ENCODE measurements at places on chromosomes 3 and 15. TPM values are rescaled to one million over a fixed set of nuclear protein-coding genes. Genes with fewer than 3 reads are reported as not detected.
A peak's percentile ranks its signal among the peaks of the same experiment; 100 is the strongest.

- no peak overlapping the region for H3K27ac ChIP-seq
- no peaks in the 10 kb centered on the region for H3K36me3 ChIP-seq
- H3K4me1 ChIP-seq, result peaks cover 3% of the 10 kb centered on the region
- no peak overlapping the region for H3K4me3 ChIP-seq
- no peak for DNase-seq
- no peaks in the 10 kb centered on the region for H3K27me3 ChIP-seq
Observed at GRCh38 chr15:42134617-42135245, 21.7 kb downstream of the PLA2G4F start.

GRCh38 chr3:185823078-185824044, 1.5 kb downstream of the IGF2BP2 start:
- DNase-seq, result peak; percentile 51
- peak overlapping the region; percentile 93 for H3K27ac ChIP-seq
- H3K4me3 ChIP-seq, result peak overlapping the region; percentile 89
- H3K27me3 ChIP-seq, result peaks cover 12% of the 10 kb centered on the region
- H3K36me3 ChIP-seq, result peaks cover 19% of the 10 kb centered on the region
- H3K4me1 ChIP-seq, result peaks cover 51% of the 10 kb centered on the region

GRCh38 chr15:60682115-60682514, 203.2 kb upstream of the ICE2 start:
- DNase-seq, result no peak
- H3K36me3 ChIP-seq, result no peaks in the 10 kb centered on the region
- H3K27ac ChIP-seq, result no peak overlapping the region
- H3K4me1 ChIP-seq, result peaks cover 13% of the 10 kb centered on the region
- H3K4me3 ChIP-seq, result no peak overlapping the region

- H3K27me3 ChIP-seq, result no peaks in the 10 kb centered on the region
- no peak overlapping the region for H3K4me3 ChIP-seq
- H3K4me1 ChIP-seq, result peaks cover 3% of the 10 kb centered on the region
- no peak overlapping the region for H3K27ac ChIP-seq
- no peaks in the 10 kb centered on the region for H3K36me3 ChIP-seq
Observed at GRCh38 chr3:25872200-25872877, 82.4 kb downstream of the OXSM start.

DNA sequence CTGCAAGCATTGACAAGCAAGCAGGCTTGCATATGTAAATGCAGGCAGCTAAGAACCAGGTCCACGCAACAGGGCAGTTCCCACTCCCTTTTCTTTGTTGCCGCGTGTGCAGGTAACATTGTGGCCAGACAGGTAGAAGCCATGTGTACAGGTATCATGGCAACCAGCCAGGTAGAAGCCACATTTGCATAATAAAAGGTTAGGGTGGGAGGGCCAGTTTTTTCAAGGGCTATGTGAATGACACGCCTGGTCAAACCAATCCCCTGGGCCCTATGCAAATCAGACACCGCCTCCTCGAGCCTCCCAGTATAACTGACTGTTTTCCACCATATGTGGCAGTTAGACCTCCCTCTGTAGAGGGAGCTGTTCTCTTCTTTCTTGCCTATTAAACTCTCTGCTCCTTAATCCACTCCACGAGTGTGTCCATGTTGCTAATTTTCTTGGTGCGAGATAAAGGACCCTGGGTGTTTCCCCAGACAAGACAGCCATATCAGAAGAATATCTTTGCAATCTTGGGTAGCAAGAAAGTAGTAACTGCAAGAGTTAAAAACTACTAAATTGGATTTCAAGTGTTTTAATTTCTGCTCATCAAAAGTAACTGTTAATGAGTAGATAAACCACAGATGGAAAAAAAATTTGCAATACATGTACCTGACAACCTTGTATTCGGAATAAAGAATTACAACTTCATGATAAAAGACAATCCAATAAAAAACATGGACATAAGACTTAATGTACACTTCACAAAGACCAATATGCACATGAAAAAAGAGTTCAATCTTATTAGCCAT, 21.8 kb downstream of the PCOLCE2 start:
- no peaks in the 10 kb centered on the region for H3K27me3 ChIP-seq
- peak overlapping the region; percentile 19 for H3K4me3 ChIP-seq
- peak; percentile 86 for DNase-seq
- peak overlapping the region; percentile 58 for H3K27ac ChIP-seq
- no peaks in the 10 kb centered on the region for H3K36me3 ChIP-seq

DNA sequence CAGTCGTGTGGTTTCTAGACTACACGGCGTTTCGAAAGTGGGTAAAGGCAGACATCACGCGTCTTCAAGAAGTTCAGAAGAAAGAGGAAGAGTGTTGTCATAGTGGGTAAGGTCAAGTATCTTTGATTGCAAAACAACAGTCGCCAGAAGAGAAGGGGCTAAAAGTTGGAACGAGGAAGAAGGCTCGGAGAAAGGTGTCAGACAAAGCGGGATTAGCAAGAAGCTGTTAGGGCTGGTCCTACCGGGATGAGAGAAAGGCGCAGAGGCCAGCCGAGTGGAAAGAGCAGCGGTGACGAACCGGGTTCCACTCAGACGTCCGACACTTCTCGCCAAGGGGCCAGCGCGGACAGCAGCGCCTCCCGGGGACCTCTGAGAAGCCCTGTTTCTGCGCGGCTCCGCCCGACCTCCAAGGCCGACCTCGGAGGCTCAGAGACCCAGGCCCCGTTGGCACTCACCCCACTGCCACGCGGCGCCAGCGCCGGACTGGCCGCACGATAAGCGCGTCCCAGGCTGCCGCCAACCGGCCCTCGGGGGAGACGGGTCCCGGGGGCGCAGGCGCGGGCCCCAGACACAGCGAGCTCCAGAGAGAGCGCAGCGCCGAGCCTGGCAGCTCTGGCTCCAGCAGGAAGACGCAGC, 436 bp downstream of the ADPGK start:
- peaks cover 20% of the 10 kb centered on the region for H3K4me1 ChIP-seq
- DNase-seq, result no peak
- no peaks in the 10 kb centered on the region for H3K27me3 ChIP-seq
- peak overlapping the region; percentile 94 for H3K4me3 ChIP-seq

- peaks cover 63% of the 10 kb centered on the region for H3K4me1 ChIP-seq
- H3K4me3 ChIP-seq, result peak overlapping the region; percentile 82
- peaks cover 11% of the 10 kb centered on the region for H3K36me3 ChIP-seq
- peak overlapping the region; percentile 54 for H3K27ac ChIP-seq
Observed at GRCh38 chr3:169668957-169669741, 5.6 kb upstream of the MECOM start.

- no peak for DNase-seq
- H3K4me3 ChIP-seq, result no peak overlapping the region
- no peak overlapping the region for H3K27ac ChIP-seq
- H3K4me1 ChIP-seq, result no peaks in the 10 kb centered on the region
Observed at GRCh38 chr3:56845505-56845904, 43.8 kb upstream of the ARHGEF3 start.

- peaks cover 30% of the 10 kb centered on the region for H3K36me3 ChIP-seq
- peak overlapping the region; percentile 46 for H3K27ac ChIP-seq
- no peak overlapping the region for H3K4me3 ChIP-seq
- peaks cover 25% of the 10 kb centered on the region for H3K4me1 ChIP-seq
Observed at GRCh38 chr3:187210545-187211327, 13.4 kb downstream of the RTP1 start.

DNA sequence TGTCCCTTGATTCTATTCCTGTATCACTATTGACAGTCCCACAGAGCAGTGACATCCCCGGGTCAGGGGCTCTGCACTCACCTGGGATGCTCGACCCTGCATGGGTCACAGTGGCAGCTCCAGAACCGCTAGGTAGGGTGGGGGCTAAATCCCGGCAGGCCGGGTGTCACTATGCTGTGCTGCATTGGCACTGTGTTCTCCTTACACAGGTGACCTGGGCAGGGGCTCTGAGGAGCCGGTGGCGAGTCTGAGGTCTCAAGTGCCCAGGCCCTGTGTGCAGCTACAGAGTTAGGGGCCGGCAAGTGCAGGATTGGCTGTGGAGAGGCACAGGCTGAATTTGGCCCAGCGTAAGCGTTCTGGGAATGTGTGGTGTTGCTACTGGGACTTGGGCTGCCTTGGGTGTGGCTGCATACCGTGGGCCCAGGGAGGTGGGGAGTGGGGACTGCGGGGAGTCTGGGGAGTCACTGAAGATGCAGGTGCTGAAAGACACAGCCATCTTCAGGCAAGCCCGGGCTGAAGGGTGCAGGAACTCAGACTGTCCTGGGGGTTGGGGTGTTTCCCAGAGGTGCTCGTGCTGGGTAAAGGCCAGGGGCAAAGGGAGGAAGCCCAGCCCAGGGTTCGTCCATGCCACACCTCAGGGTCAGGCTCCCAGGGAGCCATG, 102.6 kb upstream of the PRR20G start:
- no peaks in the 10 kb centered on the region for H3K36me3 ChIP-seq
- peaks cover 15% of the 10 kb centered on the region for H3K4me1 ChIP-seq
- H3K27ac ChIP-seq, result no peak overlapping the region
- H3K27me3 ChIP-seq, result no peaks in the 10 kb centered on the region
- H3K4me3 ChIP-seq, result no peak overlapping the region
- no peak for DNase-seq

GRCh38 chr3:76694063-76694462, 345.8 kb upstream of the ROBO2 start:
- H3K4me3 ChIP-seq, result no peak overlapping the region
- H3K4me1 ChIP-seq, result peaks cover 6% of the 10 kb centered on the region
- peaks cover 3% of the 10 kb centered on the region for H3K36me3 ChIP-seq
- no peaks in the 10 kb centered on the region for H3K27me3 ChIP-seq
- DNase-seq, result no peak
- no peak overlapping the region for H3K27ac ChIP-seq

Gene PTH1R
- total RNA-seq, result 5.6 TPM

Gene CCNB2
- total RNA-seq, result 98.8 TPM

Gene FETUB
- not detected for total RNA-seq

Gene SLC9C1
- 2.5 TPM for total RNA-seq

Gene CMTM8
- total RNA-seq, result 9.0 TPM

Gene TLR9
- not detected for total RNA-seq

Gene MYL3
- total RNA-seq, result not detected

All from WTC11 (cell line).